Stimulated activated CD8-positive, alpha-beta memory T cell treated with anti-CD3 and anti-CD28 coated beads, Interleukin-4, amount 100 ng/mL, for 1 hour (primary cell): ENCODE measurements at places on chromosomes 7 and 10.

GRCh38 chr10:3776796-3777571 is 8.0 kb downstream of the KLF6 start:
- DNase-seq = no peak

- DNase-seq = no peak
These were observed 176.1 kb upstream of the TNS3 start for GRCh38 chr7:47757921-47758411.

GRCh38 chr10:130484468-130485180 is 348.4 kb downstream of the GLRX3 start:
- DNase-seq = no peak

- no peak for DNase-seq
These were observed 127.7 kb downstream of the DYNC1I1 start for GRCh38 chr7:95899919-95900513.

DNA sequence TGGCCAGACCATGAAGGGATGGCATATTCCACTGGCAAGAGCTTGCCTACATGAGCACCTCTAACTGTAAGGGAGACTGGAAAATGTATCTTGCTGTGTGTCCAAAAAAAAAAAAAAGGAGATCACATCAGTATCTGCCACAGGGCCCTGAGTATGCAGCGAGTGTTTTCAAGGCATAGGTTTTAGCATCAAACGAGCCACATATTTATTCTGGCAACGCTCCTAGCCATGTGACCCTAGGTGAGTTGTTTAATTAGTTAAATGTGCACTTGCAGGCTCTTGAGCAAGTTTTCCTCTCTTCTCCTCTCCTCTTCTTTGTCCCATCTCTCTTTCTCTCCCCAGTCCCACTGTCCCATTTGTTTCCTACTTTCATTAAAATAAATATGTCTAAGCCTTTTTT is 428.7 kb upstream of the AKR1E2 start:
- DNase-seq = no peak

DNA sequence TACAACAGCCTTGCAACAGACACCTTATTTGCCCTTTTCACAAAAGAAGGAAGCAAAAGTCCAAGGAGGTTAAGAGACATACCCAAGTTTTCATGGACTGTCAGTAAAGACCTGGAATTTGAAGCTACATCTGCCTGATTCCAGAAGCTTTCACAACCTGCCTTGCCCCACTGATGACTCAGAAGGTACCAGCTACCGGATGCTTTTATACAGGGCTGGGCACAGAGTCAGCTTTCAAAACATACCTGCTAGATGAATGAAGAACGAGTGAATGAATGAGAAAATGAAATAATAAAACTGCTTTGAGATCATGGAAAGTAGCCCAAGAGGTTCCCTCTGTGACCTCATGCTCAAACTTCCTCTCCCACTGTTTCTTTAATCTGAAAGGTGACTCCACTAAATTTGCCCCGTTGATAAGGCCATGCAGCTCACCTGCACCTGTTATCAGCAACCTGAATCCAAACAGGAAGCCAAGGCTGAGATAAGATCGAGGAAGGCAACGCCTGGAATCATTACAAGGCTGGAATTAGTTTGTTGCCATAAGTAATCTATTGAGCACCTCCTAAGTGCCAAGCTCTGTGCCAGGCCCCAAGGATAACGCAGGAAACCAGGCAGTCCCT is 151.5 kb downstream of the WDR11 start:
- no peak for DNase-seq

GRCh38 chr7:75870557-75871161 is 8.2 kb upstream of the RHBDD2 start:
- no peak for DNase-seq

DNA sequence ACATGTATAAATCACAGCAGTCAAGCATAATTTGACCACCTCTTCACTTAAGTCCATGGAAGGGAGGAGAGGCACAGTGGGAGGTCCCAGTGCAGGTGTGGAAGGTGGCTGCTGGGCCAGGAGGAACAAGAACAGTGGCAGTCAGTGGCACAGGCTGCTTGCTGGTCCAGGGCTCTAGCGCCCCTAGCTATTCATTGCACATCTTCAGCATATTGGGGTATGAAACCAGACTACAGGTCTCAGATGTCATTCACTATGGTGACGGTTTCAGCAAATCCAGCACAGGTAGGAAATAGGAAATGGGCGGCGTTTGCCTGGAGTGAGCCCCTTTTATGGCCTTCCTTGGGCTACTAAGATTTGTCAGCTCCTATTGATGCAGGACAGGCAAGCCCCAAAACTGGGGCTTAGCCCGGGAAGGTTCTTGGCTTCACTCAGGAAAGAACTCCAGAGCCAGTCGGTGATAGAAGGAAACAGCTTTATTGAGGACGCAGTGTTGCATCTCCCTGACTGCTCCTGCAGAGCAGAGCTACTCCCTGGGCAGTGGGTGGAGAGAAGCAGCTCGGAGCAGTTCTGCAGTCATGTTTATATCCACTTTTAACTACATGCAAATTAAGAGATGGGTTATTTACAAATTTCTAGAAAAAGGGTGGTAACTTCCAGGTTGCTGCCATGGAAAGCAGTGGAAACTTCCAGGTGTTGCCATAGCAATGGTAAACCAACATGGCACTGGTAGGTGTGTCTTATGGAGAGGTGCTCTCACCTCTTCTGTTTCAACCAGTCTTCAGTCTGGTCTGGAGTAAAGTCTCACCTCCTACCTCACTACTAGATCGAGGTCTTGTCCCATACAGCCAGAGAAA is 608.8 kb downstream of the PARD3 start:
- no peak for DNase-seq

DNA sequence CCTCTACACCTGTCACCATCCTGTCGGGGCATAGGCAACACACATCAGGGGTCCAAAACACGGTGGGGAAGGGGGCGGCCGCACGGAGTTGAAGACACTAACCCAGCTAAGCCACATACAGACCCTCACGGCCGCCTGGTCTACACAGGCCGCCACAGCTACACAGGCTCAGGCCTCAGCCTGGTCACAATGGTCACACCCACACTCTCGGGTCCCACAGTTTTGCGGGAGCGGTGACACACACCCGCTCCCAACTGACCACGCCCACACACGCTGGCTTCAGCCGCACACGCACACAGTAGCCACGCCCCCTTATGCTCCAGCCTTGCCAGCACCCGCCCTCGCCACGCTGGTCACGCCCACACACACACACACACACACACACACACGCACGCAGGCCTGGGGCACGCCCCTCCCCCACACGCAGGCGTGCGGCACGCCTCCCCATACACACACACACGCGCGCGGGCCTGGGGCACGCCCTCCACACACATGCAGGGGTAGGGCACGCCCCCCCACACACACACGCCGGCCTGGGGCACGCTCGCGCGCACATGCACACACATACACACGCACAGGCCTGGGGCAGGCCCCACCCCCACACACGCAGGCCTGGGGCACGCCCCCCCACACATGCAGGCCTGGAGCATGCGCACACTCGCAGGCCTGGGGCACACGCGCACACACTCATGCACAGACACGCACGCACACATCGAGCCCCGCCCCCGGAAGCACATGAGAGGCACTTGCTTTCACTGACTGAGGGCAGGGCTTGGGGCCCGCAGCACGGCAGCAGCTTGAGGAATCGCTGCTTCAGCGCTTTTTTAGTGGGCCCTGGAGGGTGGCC is 12.3 kb upstream of the OGA start:
- peak; percentile 68 for DNase-seq

GRCh38 chr7:156106107-156106426 is 293.8 kb upstream of the SHH start:
- no peak for DNase-seq

- DNase-seq = no peak
These were observed 138.4 kb downstream of the BICC1 start for GRCh38 chr10:58651040-58651439.

GRCh38 chr7:40419806-40420205 is 285.0 kb downstream of the SUGCT start:
- DNase-seq = no peak

DNA sequence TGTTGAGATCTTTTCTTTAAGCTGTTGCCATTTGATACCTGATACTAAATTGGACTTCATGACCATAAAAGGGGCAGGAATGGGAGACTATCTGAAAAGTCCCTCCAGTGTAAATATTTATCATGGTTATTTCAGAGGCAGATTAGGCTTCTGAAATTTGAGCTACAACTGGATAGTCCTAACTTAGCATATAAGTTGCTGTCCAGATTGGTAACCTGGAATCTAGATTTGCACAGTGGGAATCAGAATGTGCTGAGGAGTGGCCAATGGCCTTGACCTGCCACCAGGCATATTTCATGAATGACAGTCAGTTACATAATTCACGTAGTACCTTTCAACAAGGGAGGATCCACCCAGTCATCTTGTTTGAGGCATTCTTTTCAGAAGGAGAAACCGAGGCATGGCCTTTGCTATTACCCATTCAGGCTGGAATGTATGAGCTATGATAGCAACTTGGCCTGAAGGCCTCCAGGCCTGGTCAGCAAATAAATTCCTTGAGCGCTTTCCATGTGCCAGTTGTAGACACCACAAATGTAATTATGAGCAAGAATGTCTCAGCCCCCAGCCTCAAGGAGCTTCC is 80.0 kb downstream of the EEPD1 start:
- DNase-seq = no peak

DNA sequence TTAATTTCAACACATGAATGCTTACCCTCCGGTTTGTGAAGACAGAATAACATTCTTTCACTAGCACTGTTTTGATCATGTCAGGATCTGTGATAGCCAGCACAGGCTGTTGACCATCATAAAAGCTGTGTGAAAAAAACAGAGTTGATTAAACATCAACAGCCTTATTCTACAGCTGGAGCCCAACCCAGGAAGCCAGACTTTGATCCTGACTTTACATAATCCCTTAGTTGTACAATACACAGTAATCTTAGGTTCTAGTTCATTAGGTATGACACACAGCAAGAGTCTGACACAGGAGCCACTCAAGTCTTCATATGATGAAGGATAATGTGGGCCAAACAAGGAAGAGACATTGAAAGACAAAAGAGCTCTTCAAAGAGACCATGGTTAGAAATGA is 11.4 kb downstream of the CYP3A4 start:
- no peak for DNase-seq

DNA sequence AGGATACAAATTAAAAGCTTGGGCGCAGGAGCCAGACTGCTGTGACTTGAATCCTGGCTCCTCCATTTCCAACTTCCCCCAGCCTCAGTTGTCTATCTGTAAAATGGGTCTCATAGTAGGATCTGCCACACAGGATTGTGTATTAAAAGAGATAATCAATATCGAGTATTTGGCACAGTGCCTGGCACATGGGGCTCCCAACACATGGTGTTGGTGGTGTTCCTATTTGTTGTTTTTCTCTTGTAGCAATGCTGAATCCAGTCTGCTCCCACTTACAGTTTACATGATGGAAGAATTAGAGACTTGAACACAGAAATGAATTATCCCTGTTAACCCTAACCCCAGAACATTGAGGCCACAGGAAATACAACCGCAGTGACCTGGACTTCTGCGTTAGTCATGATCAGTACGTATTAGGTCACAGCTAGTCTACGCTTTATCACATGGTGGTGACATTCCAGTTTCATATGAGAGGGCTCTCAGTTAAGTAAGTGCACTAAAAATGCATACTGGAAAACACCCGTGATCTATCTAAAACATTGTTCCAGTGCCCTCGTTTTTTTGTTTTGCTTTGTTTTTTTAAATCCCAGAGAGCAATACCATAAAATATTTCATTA is 169.5 kb upstream of the KLF14 start:
- DNase-seq = no peak

DNA sequence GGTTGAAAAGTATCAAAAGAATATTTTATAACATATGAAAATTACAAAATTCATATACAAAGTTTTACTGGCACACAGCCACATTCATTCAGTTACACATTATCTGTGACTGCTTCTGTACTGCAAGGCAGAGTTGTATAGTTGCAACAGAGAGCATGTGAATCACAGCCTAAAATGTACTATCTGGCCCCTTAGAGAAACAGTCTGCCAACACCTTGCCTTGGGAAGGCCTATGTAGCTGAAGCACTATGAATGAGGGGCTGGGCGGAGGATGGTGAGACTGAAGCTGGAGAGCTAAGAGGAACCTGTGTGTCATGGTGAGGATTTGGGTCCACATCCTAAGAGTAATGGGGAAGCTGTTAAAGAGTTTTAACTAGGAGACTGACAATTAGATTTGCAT is 35.7 kb downstream of the PDZD8 start:
- DNase-seq = no peak
